ENCODE measurements at places on chromosomes 5 and 9. TPM values are rescaled to one million over a fixed set of nuclear protein-coding genes. Genes with fewer than 3 reads are reported as not detected.
A peak's percentile ranks its signal among the peaks of the same experiment; 100 is the strongest.

The CNTNAP3B gene
- total RNA-seq: 52.0 TPM

The ECSCR gene
- 14.8 TPM for total RNA-seq

The ARSI gene
- total RNA-seq: 3.0 TPM

The CMYA5 gene
- total RNA-seq: 5.4 TPM

The WNK2 gene
- 95.8 TPM for total RNA-seq

The AHRR gene
- total RNA-seq: 0.68 TPM

The EGR1 gene
- total RNA-seq: 36.6 TPM

DNA sequence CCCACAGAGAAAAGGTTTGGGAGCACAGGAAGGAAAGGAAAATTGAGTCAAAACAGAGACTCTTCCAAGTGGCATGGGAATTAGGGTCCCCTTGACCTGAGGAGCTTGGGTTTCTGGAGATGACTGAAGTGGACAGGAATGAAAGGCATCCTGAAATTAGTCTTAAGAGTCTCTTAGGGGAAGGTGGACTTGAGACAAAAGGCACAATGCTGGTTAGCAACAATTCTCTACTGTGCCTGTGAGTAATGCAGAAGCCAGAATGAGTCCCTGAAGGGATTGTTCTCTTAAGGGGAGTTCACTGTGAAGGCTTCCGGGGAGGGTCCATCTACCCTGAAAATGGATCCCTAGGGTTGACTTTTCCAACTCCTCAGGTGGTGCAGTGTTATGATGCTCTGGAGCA is 58.4 kb upstream of the FOXE1 start:
- H3K4me1 ChIP-seq: no peaks in the 10 kb centered on the region
- no peaks in the 10 kb centered on the region for H3K36me3 ChIP-seq
- H3K27me3 ChIP-seq: peaks cover 4% of the 10 kb centered on the region
- no peak overlapping the region for H3K27ac ChIP-seq
- no peak overlapping the region for H3K4me3 ChIP-seq

DNA sequence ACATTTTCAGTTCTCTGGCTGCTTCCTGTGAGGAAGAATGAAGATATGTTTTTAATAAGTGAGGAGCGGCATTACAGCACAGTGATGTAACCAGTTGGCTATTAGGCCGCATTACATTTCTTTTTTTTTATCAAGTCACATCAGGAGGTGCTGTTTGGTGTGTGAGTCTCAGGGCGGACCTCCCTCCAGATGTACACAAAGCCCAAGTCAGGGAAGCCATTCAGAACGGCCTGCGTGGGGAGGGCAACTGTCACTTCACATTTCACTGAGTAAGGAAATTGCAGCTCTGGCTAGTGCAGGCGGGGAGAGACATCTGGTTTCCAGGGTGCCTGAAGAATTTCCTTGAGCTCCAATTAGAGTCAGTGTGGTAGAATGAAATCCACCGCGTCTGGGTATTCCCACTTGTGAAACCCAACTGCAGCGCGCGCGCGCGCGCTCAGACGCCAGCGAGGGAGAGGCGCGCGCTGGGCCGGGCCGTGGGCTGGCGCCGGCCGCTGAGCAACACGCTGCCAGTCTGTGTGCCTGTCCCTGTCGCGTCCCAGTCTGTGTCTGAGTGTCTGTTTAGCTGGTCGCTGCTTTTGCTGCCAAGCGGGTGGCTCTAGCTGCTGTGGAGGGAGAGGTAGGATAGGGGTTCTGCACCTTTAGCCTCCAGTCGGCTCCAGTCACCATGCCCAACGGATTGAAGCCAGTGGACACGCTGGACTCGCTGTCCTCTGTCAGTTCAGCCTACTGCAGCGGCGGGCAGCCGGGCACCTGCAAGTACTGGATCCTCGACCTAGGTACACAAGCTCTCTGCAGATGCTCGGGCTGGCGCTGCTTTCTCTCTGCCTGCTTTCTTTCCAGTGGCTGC is 140.8 kb upstream of the OTULINL start:
- no peaks in the 10 kb centered on the region for H3K27me3 ChIP-seq
- H3K4me3 ChIP-seq: peak overlapping the region; percentile 44
- peaks cover 3% of the 10 kb centered on the region for H3K36me3 ChIP-seq
- peak overlapping the region; percentile 90 for H3K27ac ChIP-seq
- peak; percentile 85 for DNase-seq

- H3K27ac ChIP-seq: no peak overlapping the region
- no peak for DNase-seq
- H3K36me3 ChIP-seq: no peaks in the 10 kb centered on the region
- H3K27me3 ChIP-seq: no peaks in the 10 kb centered on the region
- peaks cover 5% of the 10 kb centered on the region for H3K4me1 ChIP-seq
Observed at GRCh38 chr9:114261026-114261425, 61.9 kb upstream of the ORM1 start.

- H3K4me3 ChIP-seq: no peak overlapping the region
- peaks cover 28% of the 10 kb centered on the region for H3K4me1 ChIP-seq
- H3K27me3 ChIP-seq: no peaks in the 10 kb centered on the region
- H3K27ac ChIP-seq: peak overlapping the region; percentile 23
Observed at GRCh38 chr5:148401604-148402003, 17.8 kb downstream of the FBXO38 start.

- no peak overlapping the region for H3K27ac ChIP-seq
- DNase-seq: no peak
- H3K27me3 ChIP-seq: no peaks in the 10 kb centered on the region
- no peaks in the 10 kb centered on the region for H3K4me1 ChIP-seq
Observed at GRCh38 chr5:149153751-149154610, 12.7 kb downstream of the ABLIM3 start.

DNA sequence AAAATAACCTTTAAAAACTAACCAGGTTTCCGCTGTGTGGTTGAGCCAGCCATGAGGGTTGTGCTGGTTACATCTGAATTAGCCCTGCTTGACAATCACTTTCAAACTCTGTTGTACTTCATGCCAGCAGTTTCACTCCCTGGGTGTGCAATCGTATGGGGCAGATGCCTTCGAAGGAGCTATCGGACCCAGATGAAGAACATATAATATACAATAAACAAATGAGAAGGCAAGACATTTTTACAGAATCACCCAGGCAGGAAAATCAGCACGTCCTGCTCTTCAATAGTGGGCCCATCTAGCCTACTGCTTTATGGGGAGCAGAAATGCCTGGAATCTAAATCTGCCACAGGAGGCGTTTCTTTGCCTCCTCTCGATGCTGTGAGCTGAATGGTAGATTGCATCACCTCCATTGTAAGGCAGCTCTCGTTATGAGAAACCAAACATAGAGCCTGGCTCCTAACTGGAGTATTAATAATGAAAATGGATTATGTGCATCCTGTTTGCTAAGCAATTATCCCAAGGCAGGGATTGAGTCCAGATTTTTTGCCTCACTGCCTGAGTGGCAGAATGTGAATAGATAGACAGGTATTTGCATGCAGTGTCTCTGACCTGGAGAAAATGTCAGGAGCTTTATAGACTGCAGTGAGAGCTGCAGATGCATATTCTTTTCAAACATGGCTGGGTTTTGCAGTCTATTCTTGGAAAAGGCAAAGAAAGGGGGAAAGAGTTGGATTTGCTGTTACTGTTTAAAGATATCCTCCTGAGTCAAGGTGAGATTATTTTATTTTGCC is 143.3 kb upstream of the SMARCA2 start:
- no peaks in the 10 kb centered on the region for H3K4me1 ChIP-seq
- H3K36me3 ChIP-seq: no peaks in the 10 kb centered on the region
- no peak overlapping the region for H3K4me3 ChIP-seq
- no peaks in the 10 kb centered on the region for H3K27me3 ChIP-seq
- no peak for DNase-seq
- H3K27ac ChIP-seq: no peak overlapping the region

DNA sequence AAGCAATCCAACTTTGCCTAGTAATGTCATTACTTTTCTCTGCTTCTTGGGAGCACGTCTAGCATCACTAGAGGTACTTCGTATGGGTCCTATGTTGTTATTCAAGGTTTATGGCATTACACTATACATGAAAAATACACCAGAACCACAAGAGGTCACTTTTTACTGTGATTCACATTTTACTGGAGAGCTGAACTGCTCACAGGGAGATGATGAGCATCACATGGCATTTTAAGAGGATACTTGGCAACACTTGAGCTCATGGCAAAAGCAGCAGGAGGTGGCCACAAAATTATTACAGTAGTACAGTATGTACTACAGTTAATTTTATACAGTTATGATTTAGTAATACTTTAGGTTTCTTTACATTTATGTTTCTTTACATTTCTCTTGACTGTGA is 223.4 kb downstream of the PARP8 start:
- DNase-seq: no peak
- no peaks in the 10 kb centered on the region for H3K4me1 ChIP-seq
- H3K4me3 ChIP-seq: no peak overlapping the region
- no peaks in the 10 kb centered on the region for H3K27me3 ChIP-seq

- H3K36me3 ChIP-seq: no peaks in the 10 kb centered on the region
- peaks cover 86% of the 10 kb centered on the region for H3K4me1 ChIP-seq
- peak overlapping the region; percentile 69 for H3K27ac ChIP-seq
- no peak overlapping the region for H3K4me3 ChIP-seq
Observed at GRCh38 chr9:127545196-127546124, 66.6 kb upstream of the STXBP1 start.

DNA sequence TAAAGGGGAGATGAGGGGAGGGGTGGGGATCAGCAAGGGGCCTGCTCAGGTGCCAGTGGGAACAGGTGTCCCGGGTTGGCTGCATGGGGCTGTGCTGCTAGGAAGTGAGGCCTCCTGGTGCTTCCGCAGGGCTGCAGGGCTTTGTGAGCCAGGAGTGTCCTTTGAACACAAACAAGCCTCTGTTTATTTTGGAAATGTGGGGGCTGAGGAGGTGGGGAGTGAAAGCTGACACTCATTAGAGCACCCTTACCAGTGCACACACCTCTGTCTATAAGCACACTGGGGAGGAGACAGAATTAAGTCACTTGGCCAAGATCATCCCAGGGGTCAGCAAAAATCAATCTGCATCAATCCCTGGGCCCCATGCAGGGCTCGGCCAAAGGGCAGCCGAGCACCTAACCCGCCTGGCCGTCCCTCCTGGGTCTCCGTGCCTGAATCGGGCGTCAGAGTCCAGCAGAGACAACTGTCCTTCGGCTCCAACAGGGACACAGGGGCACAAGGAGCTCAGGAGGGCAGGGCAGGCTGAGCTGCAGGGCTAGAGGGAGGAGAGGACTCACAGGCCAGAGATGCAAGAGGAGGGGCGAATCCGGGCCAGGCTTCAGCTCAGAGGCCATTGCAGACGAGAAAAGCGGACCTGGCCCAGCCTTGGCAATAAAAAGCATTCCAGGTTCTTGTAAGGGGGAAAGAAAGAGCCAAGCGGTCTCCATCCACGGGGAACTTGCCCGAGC is 99.8 kb downstream of the VAV2 start:
- H3K27me3 ChIP-seq: no peaks in the 10 kb centered on the region
- DNase-seq: no peak
- no peaks in the 10 kb centered on the region for H3K36me3 ChIP-seq
- H3K4me1 ChIP-seq: no peaks in the 10 kb centered on the region
